ENCODE measurements at places on chromosomes 3 and 15. TPM values are rescaled to one million over a fixed set of nuclear protein-coding genes. Genes with fewer than 3 reads are reported as not detected.

The PLA2G4F gene
- not detected for total RNA-seq

- no peak for DNase-seq
Measured at GRCh38 chr15:87829332-87830050, 427.0 kb downstream of the NTRK3 start.

GRCh38 chr3:30443756-30444673, 162.4 kb upstream of the TGFBR2 start:
- DNase-seq: no peak

GRCh38 chr3:8793242-8793641, 23.8 kb upstream of the OXTR start:
- no peak for DNase-seq

The ISG20 gene
- 143 TPM for total RNA-seq

The ECE2 gene
- not detected for total RNA-seq

DNA sequence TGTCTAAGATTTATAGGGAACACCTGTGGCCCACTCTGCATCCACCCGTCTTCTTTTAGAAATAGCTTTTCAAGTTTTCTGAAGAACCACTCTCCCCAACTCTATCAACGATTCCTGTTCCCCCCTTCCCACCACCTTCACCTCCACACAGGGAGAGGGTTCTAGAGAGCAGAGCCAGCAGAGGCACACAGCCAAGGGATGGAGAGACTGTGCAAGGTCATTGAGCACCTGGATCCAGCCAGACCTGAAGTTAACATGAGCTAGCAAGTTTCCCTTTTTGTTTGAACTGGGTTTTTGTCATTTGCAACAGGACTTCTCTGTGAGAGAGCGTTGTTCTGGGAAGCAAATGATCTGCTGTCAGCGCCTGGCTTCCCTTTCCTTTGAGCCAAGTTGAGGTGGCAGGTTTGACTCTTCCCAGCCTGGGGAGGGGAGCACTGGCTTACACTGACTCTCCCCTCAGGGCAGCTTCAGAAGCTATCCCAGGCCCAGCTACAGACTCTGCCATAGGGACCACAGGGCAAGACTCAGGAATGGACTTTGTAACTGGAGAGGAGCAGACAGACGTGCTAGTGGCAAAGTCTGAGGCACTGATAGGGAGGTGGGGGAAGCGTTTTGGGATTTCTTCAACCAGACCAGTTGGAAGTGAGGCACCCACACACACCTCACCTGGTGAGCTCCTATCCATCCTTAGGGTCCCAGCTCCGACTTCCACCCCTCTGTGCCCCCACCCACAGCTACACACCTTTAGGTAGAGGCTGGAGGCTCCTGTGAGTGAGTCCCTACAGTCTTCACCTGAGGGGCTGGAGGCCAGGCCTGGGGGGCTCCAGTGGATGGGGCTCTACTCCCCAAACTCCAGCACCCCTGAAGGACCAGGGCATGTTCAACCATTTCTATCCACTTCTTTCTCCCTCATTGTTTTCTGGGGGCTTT, 19.4 kb upstream of the PLXNA1 start:
- DNase-seq: no peak

GRCh38 chr3:98188545-98188944, 22.0 kb downstream of the OR5H15 start:
- no peak for DNase-seq

The GAP43 gene
- not detected for total RNA-seq

Measured in naive thymus-derived CD8-positive, alpha-beta T cell (primary cell).